Cardiac fibroblast (primary cell): ENCODE measurements at places on chromosomes 12 and 14.

GRCh38 chr14:24071836-24072430 is 571 bp downstream of the CPNE6 start:
- no peak for DNase-seq

DNA sequence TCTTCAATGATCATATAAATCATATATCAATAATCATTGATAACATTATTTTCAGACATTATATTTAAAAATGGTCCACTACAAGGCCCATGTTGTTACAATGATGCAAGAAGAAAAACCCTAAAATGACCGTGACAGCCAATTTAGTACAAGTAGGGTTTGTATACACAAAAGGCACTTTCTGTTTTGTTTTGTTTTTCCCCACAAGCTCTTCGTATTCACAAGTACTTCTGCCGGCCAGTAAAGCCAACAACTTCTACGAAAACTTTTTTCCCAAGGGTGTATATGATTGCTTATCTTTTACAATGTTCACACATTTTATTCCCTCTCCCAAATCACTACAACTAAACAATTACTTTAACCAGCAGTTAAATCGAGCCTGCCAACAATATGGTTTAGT is 9.6 kb downstream of the PTPRB start:
- no peak for DNase-seq

- no peak for DNase-seq
These were observed 177.7 kb upstream of the FRMD6 start for GRCh38 chr14:51473808-51474565.

GRCh38 chr12:121214166-121214777 is 4.3 kb downstream of the P2RX4 start:
- DNase-seq = peak; percentile 78

GRCh38 chr12:3089588-3089987 is 12.4 kb downstream of the TSPAN9 start:
- no peak for DNase-seq

DNA sequence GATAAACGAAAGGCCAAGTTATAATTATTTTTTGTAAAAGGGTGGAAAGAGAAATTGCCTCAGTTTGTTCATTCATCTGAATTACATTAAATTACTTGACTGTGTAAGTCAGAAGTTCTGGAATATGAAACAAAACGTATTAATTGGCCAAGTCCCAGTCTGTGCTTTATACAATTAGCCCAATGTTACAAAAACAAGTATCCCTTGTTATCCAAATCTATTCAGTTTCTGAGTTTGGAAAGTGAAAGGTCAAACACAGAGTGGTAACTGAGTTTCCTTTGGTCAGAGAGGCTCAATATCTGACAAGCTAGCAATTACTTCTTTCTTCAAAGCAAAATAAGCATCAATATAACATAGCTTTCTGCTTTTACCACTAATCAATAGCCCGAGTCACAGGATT is 62.6 kb downstream of the SPPL3 start:
- DNase-seq = no peak

DNA sequence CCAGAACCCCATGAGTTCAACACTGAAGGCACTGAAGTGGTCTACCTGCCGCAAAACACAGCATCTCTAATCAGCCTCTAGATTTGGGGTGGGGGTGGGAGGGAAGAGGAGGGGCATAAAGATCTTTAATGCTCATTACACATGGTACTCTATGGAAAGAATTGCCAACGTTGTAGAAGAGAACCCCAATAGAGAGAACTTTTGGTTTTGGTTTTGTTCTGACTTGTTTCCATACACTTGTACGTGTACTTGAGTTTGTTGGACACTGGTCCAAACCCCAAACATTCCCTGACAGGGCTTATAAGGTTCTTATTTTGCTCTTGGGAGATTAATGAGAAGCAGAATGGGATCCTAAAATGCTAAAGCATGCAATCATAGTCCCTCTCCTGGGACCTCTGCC is 31.0 kb downstream of the GNPTAB start:
- DNase-seq = no peak

DNA sequence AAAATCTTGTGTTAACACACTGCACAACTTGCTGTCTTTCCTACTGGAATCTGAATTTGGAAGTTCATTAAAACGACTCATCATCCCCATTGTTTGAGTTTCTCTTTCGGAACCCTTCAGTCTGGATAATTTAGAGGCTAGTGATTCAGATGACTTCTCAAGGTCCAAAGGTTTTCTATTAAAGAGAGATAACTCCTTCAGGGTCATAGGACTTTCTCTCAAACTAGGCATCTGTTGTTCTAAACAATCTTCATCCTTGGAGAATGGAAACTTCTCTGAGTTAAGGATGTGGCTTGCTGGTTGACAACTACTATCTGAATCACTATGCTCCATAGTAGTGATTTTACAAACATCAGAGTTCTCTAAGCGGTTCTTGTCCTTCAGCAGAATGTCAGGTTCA is 4.4 kb downstream of the MLH3 start:
- no peak for DNase-seq

DNA sequence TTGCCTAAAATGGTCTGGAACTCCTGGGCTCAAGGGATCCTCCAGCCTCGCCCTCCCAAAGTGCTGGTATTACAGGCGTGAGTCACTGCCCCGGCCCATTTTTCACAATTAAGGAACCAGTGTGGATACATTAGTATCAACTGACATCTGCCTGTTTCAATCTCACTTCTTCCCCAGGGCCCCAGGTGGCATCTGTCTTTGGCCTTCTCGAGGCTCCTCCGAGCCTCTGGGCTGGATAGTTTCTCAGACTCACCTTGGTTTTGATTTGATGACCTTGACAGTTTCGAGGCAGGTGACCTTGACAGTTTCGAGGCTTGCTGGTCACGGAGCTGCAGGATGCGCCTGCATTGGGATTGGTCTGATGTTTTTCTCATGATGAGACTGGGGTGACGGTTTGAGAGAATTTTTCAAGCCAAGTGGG is 41.0 kb upstream of the NCOR2 start:
- DNase-seq = no peak

DNA sequence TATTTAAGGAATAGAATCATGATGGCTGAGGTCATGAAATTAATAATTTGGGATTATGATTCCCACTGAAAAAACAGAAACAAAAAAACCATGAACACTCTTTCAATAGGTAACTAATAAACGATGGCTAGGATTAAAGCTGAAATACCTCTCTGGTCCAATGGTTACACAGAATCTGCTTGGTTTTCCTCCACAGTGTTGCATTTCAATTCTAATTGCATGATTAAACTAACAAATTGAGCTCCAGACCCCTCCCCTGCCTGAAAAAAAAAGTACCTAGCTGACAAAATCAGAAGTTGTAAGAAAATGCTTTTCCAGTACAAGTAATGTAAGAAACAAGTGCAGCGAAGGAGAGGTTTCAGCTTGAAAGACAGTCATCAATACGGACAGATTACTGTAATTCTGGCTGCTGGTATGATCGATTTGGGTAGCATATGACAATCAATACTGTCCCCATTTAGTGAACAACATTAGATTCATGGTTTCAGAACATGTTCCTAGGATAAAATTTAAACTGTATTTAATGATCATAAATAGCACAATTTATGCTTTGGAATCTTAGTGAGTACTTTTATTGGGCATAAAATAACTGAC is 32.0 kb downstream of the INSM2 start:
- no peak for DNase-seq

GRCh38 chr12:101678081-101678480 is 19.4 kb upstream of the CHPT1 start:
- no peak for DNase-seq

- peak; percentile 9 for DNase-seq
These were observed 68.5 kb downstream of the DAO start for GRCh38 chr12:108948367-108948766.

DNA sequence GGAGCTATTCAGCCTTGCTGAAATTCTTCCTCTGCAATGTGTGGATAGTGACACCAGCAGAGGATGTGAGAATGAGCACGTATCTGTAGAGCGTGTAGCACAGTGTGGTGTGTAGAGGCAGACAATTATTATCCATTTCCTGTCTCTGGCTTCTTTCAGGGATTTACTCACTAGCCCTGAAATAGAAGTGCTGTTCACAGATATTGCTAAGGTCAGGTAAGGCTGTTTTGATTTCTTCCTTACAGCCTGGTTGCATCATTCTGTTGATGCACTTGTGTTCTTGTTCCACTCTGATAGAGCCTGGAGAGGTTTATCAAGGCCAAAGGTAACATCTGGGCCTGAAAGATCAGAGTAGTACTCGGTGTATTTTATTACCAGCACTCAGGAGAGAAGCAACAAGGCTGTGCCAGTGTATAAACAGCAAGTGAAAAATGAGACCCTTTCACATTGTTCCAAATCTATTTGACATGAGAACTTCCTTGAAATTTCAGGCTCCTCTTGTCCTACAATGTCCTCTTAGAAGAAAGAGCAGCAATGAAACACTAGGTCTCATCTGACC is 16.7 kb downstream of the ARG2 start:
- peak; percentile 42 for DNase-seq

GRCh38 chr14:68782091-68782981 is 10.5 kb downstream of the ZFP36L1 start:
- no peak for DNase-seq

DNA sequence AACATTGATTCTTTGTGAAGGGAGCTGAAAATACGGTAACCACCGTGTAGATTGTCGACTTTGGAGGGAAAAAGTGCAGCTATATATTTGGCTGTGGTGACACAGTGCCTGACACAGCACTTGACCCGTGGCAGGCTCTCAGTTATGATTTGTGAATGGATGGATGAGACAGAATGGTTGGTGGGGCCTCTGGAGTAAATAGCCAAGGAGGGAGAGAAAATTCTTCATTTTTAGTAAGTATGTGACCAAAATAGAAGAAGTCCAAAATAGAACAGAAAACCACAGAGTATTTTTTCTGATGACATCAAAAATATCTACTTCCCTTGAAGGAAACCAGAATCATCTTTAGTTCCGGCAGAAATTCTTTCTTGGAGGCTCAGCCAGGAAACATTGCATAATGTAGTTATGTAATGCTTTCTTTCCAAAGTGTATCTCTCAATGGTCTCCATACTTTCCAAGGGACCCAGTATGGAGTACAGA is 82.0 kb upstream of the WSCD2 start:
- DNase-seq = peak; percentile 4

DNA sequence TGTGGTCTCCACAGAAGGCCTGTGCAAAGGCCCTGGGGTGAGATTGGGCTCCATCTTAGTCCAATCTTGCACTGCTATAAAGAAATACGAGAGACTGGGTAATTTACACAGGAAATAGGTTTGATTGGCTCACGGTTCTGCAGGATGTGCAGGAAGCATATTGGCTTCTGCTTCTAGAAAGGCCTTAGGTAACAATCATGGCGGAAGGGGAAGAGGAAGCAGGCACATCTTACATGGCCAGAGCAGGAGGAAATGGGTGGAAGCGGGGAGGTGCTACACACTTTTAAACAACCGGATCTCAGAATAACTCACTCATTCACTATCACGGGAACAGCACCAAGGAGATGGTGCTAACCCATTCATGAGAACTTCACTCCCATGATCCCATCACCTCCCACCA is 55.4 kb downstream of the FAR2 start:
- no peak for DNase-seq

GRCh38 chr12:42588524-42589464 is 752 bp downstream of the PRICKLE1 start:
- DNase-seq = peak; percentile 41

DNA sequence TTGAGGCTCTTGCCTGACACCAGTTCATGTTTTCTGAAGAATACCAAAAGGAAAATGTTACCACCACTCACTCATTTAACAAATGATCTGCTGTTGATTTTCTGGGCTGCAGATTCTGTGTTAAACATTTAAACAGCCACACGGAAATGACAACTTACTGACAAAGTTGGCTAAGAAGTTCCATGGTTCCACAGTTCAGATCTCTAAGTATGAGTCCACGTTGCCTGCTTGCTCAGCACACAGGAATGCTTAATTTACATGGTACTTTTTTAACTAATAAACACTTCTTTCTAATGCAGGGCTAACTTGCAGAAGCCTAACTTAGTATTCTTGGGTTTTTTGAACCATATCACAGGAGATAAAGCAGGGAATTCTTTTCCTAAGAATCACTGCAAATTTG is 34.7 kb downstream of the PTGER2 start:
- DNase-seq = peak; percentile 72

DNA sequence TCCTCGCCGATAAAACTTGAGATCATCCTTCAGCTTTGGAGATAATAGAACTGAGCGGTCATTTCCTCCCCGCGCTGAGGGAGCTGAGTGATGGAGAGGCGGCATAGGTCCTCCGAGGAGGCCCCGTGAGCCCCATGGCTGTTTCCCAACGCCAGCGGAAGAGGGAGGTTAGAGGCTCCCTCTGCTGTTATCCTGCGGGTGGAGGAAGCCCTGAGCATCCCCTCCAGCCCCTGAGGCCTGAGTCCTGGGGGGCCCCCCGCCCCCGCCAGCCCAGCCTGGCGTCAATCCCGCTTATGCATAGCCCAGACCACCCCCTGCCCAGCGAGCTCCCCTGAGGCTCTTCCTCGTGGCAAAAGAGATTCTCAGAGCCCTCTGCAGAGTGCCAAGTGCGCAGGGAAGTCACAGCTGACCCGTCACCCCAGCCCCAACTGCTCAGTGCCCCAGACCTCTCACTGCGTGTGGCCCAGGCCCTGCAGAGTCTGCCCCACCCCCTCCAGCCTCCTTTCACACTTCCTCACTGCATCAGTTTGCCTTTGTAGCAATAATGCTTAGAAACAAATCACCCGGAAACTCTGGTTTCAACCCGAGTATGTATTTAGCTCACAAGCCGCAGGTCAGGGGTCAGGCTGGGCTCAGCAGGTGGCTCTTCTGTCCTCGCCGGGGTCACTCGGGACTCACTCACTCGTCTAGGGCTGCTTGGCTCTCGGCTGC is 44.7 kb upstream of the GALNT9 start:
- peak; percentile 43 for DNase-seq

GRCh38 chr14:21408147-21408546 is 24.3 kb upstream of the SUPT16H start:
- peak; percentile 69 for DNase-seq

DNA sequence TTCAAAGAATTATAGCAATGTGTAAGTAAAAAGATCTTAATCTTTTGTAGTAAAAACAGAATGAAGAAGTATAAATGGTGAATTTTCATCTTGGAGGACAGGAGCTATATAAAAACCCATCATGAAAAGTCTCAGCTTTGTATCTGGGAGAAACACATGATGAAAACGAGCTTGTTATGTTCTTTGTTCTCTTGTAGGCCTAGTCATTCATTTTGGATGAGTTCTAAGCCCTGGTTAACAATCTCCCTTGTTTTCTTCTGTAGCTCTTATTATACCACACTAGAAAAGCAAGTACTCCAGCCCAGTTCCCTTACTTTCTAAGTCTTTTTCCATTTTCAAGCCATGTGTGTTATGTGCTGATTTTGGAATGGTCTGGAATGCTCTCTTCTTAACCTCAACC is 463.5 kb upstream of the RGS6 start:
- DNase-seq = no peak
